GM20000 (cell line): ENCODE measurements at places on chromosomes 12 and 14.
A peak's percentile ranks its signal among the peaks of the same experiment; 100 is the strongest.

GRCh38 chr12:112168561-112168971 is 43.2 kb downstream of the TRAFD1 start:
- DNase-seq: no peak

GRCh38 chr12:43062201-43062895 is 472.8 kb upstream of the PRICKLE1 start:
- DNase-seq: no peak

GRCh38 chr12:117236456-117237001 is 46.3 kb upstream of the FBXO21 start:
- peak; percentile 68 for DNase-seq

- DNase-seq: no peak
These were observed 50.9 kb downstream of the FBXO33 start for GRCh38 chr14:39381366-39381765.

- no peak for DNase-seq
These were observed 15.4 kb upstream of the KRT5 start for GRCh38 chr12:52535574-52535973.

DNA sequence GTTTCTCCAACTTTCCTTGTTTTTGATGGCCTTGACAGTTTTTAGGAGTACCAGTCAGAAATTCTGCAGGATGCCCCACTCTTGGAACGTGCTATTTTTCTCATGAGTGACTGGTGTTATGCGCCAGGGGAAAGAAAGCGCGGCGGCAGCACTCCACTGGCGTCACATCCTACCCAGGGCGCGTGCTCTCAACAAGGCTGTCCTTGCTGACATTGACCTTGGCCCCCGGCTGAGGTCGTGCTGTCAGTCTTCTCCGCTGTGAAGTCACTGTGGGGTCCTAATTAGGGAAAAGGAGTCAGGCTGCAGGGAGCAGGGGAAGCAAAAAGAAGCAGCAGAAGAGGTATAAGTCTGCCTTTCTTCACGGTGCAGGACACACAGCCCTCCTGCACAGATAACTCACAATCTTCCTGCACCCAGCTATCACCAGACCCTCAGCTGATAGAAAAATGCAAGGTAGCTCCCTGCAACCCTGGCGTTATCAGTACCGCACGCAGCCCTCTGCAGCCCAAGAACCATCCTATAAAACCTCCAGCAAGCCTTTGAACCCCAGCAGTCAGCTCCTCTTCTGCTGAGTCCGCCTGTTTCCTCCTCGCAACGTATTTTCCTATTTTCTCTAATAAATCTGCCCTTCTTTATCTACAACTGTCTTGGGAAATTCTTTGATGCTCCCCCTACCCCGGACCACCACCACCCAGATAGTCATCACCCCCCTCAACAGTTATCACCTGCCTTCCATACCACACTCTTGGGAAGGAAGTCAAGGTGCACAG is 48.0 kb upstream of the C14orf180 start:
- DNase-seq: no peak

DNA sequence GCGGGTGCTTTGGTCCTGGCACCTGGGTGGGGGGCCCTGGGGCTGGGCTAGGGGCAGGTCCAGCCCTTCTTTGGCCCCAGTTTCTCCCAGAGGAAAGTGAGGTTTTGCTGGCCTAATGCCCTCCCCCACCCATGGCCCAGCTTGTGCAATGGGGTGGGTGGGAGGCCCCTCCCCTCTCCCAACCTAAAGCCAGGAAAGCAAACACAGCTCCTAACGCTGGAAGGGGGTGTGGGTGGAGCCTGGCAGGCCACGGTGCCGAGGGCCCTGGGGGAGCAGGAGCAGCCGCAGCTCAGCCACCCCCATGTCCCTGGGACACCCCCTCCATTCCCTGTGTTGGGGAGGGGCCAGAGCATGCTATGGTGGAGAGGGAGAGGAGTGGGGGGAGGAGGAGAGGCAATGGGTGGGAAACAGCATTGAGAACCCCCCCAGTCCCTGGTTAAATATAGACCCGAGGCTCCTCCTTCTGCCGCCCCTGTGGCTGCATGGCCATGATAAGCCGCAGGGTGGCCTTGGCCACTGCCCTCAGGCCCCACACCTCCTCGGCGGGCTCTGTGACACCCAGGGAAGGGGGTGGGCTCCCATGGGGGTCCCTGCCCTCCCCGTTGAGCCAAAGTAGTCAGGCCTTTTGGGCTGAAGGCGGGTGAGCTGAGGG is 4.7 kb downstream of the EXOC3L4 start:
- DNase-seq: no peak

DNA sequence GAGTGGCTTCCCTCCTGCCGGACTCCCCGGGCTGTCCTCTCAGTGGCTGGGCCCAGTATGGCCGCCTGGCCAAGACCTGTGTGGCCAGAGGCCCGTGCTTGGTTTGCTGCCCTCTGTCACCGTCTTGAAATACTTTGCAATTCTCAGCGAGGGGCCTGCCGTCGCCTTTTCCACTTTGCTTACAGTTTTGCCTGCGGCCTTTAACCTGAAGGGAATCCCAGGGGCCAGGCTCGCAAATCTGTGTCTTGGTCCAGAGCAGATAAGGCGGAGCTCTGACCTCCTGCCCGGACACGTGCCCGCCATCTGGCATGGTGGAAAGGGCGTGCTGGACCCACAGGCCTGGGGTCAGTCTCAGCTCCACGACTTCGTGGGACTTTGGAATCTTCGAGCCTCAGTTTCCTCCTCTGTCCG is 10.9 kb upstream of the AMN start:
- DNase-seq: no peak

DNA sequence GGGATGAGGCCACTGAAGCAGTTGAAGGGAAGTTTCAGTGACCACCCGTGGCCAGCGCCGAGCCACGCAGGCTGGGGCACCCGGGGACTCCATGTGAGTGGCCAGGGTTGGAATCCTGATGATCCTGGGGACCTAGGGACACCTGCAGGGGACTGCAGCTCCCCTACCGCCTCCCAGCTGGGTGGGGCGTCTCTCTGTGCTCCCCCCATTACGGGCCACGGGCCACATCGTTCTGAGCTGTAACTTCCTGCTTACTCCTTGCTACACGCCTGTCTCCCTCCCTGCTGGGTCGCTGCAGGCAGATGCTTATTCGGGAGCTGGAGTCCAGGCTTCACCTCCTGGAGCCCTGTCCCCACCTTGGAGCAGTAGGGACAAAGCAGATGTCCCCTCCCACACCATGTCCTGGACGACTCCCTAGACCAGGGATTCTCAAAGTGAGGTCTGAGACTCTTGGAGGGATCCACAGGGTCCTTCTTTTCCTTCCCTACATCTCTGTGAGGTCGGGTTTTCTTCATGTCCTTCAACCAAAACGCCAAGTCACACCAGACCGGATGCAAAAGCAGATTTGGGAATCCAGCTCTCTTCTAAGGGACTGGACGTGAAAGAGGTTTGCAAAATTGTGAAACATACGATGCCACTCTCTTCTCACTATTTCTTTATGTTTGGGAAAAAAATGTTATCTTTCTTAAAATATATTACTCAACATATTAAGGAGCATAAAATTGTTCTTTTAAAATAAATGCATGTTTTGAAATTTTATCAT is 85.9 kb upstream of the NCOR2 start:
- DNase-seq: no peak

- no peak for DNase-seq
These were observed 194.5 kb downstream of the DPF3 start for GRCh38 chr14:72699443-72699842.

GRCh38 chr14:103014466-103015228 is 42.7 kb downstream of the CDC42BPB start:
- DNase-seq: no peak

DNA sequence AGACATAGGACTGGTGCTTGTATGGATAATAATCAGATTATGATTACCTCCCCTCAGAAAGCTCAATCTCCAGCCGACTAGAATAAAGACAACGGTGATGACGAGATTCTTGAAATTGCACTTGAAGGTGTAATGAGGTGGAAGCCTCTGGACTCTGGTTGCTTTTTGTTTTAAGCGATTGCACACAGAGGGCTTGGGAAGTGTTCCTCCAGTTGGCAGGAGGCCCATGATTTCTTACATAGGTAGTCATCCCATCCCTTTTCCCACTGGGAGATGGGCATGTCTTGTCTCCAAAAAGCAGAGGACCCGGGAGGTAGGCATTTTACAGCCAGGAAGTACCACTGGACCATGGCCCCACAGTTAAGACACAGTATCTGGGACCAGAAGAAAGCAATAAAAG is 165.7 kb upstream of the FKBP4 start:
- no peak for DNase-seq

- DNase-seq: no peak
These were observed 140.0 kb downstream of the KICS2 start for GRCh38 chr12:64082116-64082515.

DNA sequence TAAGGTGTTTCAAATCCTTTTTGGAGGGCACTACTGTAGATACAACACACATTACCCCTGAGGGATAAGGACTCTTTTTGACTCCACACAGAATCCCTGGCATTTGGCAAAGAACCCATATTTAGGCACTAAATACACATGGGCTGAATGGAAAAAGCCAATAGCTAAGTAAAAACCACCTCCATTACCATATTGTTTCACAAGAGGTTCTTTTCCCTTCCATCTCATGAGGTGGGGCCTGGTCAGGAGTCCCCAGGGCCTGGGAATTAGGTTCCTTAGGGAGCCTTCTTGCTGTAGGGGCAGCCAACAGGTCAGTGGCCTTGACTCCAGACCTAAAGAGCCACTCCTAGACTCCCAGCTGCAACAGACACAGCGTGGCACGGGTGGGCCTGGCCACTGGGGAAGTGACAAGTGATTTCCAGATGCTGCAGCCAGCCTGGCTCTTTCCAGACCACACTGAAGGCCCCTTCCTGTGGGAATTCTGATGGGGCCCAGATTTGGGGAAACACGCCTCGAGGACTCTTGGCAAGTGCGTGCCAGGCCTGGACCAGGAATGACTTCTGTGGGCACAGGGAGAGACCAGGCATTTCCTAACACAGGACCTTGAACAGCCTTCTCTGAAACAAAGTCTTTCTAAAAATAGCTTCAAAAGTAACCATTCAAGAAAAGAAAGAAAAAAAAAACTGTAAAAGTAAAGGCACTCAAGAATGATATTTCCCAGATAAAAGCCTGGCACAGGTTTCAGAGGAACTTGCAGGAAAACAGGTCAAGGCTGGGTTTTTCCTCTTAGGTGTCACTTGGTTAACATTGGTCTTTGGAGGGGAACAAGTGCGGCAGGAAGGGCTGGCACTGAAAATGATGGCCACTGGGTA is 18.1 kb downstream of the SSH1 start:
- no peak for DNase-seq

DNA sequence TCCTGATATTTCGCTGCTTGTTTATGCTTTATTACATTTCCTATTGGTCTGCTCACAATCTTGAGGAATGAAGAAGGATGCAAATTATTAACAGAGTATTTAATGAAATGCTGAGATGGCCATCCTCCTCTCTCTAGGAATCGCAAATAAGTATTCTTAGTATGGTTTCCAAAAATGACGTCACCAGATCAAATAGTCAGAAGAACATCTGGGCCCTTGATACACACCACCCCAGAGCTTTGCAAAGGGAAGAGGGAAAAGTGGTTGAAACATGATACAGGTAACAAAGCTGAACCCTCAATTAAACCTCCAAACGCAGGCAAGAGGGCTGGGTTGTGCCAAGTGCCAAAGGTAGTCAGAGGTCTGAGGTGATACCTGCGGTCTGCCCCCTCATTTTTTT is 107.3 kb downstream of the BCL11B start:
- no peak for DNase-seq

GRCh38 chr14:77490347-77490986 is 8.1 kb downstream of the ISM2 start:
- no peak for DNase-seq

DNA sequence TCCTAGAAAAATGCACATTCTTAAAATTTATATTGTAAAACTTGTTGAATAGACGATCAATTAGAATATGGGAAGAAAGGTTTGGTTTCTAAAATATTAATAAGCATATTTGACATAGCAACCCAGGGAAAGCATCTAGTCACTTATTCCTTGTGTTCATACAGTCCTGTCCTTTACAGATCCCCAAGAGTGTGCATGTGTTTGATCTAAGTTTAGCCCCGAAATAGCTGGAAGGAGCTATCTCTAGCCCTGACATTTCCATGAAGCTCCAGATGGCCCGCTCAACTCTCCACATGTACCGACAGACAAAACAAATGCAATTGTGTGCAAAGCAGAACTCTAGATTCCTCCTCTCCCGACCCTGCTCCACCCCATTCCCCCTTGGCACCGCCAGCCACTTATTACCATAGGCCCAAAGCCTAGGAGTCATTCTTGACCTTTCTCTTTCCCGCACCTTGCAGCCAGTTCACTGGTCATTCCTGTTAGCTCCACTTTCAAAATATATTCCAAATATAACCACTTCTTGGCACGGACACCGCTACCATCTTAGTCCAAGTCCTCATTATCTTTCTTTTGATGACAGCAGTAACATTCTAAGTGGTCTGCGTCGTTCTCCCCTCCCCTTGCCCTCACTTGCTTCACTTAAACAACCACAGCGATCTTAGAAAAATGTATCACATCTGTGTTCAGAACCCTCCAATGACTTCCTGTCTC is 45.4 kb upstream of the GZMB start:
- no peak for DNase-seq

GRCh38 chr12:64991121-64991611 is 129.9 kb downstream of the WIF1 start:
- DNase-seq: no peak

DNA sequence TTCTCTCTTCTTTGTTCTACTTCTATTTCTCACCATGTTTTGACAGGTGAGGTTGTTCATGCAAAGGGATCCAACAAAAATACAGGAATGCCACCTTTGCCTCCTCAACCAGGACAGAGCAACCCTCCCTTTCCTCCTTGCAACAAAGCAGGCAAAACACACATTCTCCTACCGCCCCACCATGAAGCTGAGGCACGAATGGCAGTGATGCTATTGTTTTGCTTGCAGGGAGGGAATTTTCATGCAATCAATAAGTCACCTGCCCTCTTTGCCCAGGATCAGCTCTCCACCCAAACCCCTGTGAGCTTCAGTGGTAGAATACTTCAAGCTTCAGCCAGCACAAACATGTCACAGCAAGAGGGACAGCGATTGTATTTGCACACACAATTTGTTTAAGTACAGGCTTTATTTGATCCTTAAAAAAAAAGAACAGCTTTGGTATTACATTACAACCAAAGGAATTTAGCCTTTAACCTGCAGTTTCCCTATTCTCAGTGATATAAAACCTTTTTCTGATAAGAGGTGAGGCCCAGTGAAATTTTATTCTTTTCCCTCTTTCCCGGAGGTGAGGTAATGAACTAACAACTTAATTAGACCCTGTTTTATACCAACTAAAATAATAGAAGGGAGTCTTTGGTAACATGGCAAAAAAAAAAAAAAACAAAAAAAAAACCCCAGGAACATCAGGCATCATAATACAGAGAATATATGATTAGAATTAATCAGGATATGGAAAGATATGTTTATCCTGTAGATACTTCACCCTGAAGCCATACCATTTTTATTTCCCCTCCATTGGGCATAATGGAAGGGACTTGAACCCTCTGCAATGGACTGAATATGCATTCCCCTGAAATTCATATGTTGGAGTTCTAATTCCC is 87.0 kb upstream of the EEA1 start:
- DNase-seq: no peak

- DNase-seq: no peak
These were observed 79.7 kb downstream of the FGD4 start for GRCh38 chr12:32478858-32479725.

DNA sequence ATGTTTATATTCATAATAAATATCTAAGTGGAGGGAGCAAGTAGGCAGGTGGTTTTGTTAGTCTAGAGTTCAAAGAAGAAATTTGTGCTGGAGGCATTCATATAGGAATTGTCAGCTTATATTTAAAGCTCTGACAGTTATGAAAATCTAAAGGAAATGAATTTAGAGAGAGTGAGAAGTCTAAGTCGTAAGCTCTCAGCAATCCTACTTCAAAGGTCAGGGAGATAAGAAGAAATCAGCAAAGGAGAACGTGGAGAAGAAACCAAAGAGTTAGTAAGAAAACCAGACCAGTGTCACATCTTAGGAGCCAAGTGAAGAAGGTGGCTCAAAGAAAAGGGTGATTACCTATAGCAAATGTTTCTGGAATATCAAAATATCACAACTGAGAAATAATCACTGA is 241.8 kb downstream of the FSCB start:
- no peak for DNase-seq
